ENCODE measurements at places on chromosomes 3 and 15. TPM values are rescaled to one million over a fixed set of nuclear protein-coding genes. Genes with fewer than 3 reads are reported as not detected.
A peak's percentile ranks its signal among the peaks of the same experiment; 100 is the strongest.

DNA sequence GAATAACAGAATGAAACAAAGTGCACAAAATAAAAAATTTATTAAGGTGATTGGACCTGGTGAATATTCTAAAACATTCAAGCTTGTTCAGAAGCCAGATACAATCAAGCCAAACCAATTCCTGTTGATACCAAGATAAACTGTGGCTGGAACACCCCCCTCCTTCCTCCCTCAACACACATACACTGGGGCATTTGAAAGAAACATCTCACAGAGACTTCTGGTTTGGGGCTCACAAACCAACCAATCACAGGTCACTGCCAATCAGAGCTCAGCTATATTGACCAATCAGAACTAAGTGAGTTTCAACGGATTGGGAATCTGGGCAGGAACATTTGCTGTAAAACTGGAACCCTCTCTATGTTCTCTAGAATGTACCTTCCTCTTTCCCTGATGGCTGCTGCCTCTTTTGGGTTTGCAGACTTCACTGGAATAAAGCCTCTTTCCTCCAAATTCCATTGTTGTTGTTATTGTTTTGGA, 340.6 kb upstream of the GOLIM4 start:
- DNase-seq = no peak

Gene DET1
- total RNA-seq = 5.9 TPM

- no peak for DNase-seq
Measured at GRCh38 chr3:88149101-88149508, 654 bp upstream of the C3orf38 start.

GRCh38 chr3:37905346-37905745, 43.7 kb downstream of the CTDSPL start:
- no peak for DNase-seq

GRCh38 chr3:71163198-71163918, 420.2 kb downstream of the FOXP1 start:
- no peak for DNase-seq

DNA sequence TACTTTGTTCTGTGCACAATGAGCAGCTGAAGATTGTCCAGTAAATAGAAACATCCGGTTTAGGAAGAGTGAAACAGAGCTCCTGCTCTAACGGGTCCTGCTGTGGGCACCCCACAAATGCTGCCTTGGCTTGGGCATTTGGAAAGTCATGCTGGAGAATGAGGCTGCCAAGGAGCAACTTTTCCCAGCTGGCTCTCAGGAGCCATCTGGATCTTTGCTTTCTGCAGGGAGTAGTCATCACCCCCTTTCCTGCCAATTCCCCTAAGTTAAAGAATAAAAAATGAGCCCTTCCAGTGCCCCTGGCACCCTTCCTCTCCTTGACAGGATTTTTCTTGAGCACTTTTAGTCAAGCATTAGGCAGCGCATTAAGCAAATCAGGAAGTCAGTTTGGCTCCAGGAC, 90.0 kb downstream of the FAM43A start:
- no peak for DNase-seq

- DNase-seq = no peak
Measured at GRCh38 chr15:40226736-40227135, 12.1 kb upstream of the PAK6 start.

GRCh38 chr3:89360156-89360555, 252.7 kb downstream of the EPHA3 start:
- no peak for DNase-seq

DNA sequence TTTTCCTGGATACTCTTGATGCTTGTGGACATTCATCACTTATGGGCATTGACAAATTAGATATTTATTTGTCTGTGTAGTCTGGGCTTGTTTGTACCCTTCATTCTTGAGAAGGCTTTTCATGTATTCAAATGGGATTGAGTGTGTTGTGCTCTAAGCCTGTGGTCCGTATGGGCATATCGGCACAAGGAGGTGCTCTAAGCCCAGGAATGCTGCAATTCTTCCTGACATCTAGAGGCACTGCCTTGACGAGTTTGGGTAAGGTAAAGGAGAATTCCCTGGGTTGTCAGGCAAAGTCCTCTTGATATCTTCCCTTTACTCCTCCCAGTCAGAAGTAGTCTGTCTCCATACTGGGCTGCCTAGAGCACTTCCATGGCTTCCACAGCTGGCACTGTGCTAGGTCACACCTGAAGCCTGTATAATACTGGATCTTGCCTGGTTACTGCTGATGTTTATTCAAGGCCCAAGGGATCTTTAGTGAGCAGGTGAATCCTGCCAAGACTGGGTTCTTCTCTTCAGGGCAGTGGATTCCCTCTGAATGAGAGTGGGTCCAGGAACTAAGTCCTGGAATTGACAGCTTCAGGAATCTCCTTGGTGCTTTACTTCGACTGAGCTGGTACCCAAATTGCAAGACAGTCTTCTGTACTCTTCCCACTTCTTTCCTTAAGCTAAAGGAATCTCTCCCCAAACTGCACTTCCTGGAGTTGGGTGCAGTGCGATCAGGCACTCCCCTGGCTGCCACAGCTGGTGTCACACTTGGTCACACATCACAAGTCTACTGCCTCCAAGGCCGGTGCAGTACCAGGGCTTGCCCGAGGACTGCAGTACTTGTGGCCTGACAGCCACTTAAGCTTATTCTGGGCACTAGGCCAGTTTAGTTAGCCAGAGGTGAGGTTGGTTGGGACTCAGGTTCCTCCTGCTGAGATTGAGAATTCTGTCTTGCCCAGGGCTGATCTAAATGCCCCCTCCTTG, 46.0 kb downstream of the GALK2 start:
- peak; percentile 14 for DNase-seq

- DNase-seq = no peak
Measured at GRCh38 chr3:127867986-127868385, 45.7 kb upstream of the MGLL start.

DNA sequence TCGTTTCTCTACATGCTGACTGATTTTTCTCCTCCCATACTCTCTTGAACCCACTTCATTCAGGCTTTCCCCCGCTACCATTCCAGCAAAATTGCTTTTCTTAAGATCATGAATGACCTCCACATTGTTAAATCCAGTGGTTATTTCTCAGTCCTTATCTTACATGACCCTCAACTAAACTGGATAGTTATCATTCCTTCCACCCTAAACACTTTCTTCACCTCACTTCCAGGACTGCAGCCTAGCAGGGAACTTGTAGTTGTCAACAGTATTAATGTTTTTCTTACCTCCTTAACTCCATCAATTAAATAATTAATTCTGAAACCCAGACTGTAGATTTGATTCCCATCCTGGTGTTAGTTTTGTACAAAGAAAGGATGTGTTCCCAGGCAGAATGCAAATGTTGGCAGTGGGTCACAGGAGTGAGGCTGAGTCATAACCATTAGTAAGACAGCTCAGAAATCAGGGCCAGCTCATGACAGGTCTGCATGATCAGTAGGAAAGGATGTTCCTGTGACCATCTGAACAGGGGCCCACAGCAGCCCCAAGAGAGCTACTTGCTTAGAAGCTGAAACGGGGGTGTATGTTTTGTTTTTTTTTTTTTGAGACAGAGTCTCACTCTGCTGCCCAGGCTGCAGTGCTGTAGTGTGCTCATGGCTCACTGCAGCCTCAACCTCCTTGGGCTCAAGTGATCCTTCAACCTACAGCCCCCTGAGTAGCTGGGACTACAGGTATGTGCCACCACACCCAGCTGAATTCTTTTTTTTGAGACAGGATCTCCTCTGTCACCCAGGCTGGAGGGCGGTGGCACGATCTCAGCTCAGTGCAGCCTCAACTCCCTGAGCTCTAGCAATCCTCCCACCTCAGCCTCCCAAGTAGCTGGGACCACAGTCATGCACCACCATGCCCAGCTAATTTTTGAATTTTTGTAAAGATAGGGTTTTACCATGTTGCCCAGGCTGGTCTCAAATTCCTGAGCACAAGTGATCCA, 9.1 kb downstream of the BCL2L10 start:
- DNase-seq = peak; percentile 60

DNA sequence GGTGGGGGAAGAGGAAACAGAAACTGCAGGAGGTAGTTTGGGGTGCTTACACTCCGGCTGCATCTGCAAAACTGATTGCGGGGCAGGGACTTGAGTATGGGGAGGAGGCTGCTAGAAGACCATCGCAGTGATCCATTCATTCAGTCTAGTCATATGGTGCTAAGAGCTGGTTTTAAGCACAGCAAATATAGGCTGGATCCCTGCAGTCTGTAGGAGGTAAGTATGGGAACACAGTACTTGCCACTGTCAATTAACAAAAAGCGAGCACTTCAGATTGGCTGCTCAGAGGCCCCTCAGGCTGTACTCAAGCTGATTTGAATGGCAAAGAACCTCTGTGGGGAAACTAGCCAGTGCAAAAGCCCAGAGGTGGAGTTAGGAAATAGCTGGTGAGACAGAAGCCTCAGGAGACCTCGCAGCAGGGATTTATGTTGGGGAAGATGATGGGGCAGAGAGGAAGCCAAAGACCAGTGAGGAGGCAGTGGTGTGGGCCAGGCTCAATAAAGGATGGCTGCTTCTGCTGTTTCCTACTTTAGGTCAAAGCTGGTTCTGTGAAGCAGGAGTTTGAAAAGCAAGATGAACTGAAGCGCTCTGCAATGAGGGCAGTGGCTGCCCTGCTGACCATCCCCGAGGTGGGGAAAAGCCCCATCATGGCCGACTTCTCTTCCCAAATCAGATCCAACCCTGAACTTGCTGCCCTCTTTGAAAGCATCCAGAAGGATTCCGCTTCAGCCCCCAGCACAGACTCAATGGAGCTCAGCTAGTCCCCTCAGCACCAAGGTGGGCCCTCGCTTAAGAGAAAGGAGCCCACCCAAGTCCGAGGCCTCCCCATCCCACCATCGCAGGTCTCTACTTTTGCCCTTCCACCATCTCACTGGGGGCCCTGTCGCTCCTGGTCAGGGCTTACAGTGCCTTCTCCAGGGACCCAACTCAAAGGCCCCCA, 7.9 kb downstream of the RPL32 start:
- no peak for DNase-seq

DNA sequence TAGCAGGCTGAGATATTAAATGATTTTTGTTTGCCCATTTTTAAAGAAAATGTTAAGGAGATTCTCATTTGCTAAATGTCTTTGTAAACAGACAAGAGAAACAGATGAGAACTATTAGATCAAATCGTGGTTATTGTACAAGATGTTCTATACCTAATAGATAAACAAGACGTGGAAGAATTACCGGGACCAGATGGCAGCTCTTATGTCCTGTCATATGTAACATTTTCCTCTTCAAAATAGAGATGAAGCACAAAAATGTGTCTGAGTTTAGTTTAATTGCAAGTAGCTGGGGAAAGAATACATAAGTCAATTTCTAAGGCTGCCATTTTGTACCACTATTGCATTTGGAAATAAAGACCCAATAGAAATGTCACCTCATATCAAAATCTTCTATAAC, 553.7 kb downstream of the TUSC7 start:
- DNase-seq = no peak

GRCh38 chr3:22714749-22715148, 488.4 kb upstream of the UBE2E2 start:
- DNase-seq = no peak

Gene SELENOS
- 134 TPM for total RNA-seq

Gene RASL12
- 9.2 TPM for total RNA-seq

DNA sequence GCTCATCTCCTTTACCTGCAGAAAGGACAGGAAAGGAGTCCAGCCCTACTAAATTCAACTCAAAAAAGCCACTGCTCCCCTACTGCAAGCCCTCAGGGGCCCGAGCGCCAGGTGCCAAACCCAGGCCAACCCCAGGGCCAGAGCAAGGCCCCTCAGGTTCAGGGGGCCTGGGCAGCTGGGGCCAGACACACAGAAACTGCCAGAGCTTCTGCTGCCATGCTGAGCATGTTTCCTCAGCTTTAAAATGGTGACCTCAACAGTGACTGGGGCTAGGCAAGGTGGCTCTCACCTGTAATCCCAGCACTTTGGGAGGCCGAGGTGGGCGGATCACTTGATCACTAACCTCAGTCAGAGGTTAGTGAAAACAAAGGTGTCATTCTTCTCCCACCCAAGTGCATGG, 38.8 kb downstream of the KLHL25 start:
- no peak for DNase-seq

Gene EIF1B
- 49.2 TPM for total RNA-seq

Gene CAND2
- total RNA-seq = 2.2 TPM

- DNase-seq = no peak
Measured at GRCh38 chr3:71309342-71309741, 274.2 kb downstream of the FOXP1 start.

DNA sequence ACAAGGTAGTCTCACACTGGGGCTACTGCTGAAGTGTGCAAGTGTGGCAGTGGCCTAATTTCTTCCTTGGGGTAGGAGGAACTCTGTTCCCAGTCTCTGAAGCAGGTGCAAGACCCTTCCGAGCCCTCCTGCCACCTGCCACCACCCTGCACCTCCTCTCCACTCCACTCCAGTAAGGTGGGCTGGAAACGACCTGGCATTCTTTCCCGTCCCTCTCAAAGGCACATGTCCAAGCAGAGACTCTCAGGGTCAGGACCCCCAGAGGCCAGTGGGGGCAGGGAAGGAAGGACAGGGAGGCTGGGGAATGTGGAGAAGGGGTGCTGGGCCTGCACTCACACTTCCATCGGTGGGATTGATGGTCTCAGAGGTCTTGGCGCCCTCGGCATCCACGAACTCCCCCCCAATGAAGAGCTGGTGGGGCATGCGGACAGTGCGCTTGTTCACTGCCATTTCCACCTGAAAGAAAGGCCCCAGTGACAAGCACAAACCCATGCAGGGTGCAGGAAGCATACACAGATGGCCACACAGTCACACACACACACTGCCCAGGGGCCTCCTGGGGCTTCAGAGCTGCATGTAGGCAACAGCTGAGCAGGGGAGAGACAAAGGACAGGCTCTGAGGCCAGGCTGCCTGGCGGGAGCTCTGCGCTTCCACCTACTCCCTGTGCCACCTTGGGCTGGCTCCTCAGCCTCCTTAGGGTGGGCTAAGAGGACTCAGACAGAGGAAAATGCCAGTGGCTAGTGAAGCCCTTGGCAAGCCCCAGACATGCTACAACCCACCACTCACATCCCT, 43.8 kb downstream of the ALDH1L1 start:
- DNase-seq = no peak

All from left colon (tissue), 2 donors.